ENCODE measurements at places on chromosomes 6 and 20. TPM values are rescaled to one million over a fixed set of nuclear protein-coding genes. Genes with fewer than 3 reads are reported as not detected.

The SOX12 gene
- total RNA-seq: 2.1 TPM

The NDUFAF4 gene
- total RNA-seq: 17.2 TPM

The HTR1E gene
- not detected for total RNA-seq

The SPATA25 gene
- 1.00 TPM for total RNA-seq

Data from nasal cavity respiratory epithelium epithelial cell of viscerocranial mucosa (primary cell).